Muscle of leg (tissue), 16 donors: ENCODE measurements at places on chromosomes 1 and 21. TPM values are rescaled to one million over a fixed set of nuclear protein-coding genes. Genes with fewer than 3 reads are reported as not detected.
A peak's percentile ranks its signal among the peaks of the same experiment; 100 is the strongest.

TOMM40L gene
- 9.3 TPM for total RNA-seq

ZNF684 gene
- total RNA-seq = 6.0 TPM

PCBP3 gene
- 0.93 TPM for total RNA-seq

FNDC5 gene
- 155 TPM for total RNA-seq

CATSPER4 gene
- total RNA-seq = not detected

TTC39A gene
- 4.8 TPM for total RNA-seq

ELAPOR1 gene
- total RNA-seq = 0.27 TPM

CA6 gene
- total RNA-seq = not detected

CYP4B1 gene
- not detected for total RNA-seq

OR2G2 gene
- total RNA-seq = not detected

- no peaks in the 10 kb centered on the region for H3K4me1 ChIP-seq
- DNase-seq = no peak
- no peaks in the 10 kb centered on the region for H3K36me3 ChIP-seq
- no peaks in the 10 kb centered on the region for H3K27me3 ChIP-seq
- no peak overlapping the region for H3K4me3 ChIP-seq
These were observed 99.3 kb downstream of the NPHS2 start for GRCh38 chr1:179476484-179476883.

DNA sequence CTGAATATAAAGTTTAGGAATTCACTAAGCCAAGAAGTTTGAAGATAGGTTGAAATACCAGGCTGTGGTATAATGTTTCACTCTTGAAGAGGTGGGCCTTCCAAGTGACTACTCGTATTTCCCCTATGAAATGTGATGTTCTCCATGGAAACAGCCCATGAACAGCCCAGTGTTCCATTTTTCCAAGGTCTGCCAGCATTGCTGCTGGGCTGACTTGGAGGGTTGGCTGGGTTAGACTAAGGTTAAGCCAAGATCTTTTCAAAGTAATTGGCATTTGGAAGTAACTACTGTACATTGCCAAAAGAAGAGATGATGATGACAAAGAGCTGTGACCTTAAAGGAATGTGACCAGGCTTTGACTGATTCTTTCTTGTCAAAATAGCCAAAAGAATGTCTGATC, 73.8 kb downstream of the RPE65 start:
- no peak for DNase-seq
- no peaks in the 10 kb centered on the region for H3K36me3 ChIP-seq
- H3K4me1 ChIP-seq = no peaks in the 10 kb centered on the region
- H3K27ac ChIP-seq = no peak overlapping the region
- H3K4me3 ChIP-seq = no peak overlapping the region
- H3K27me3 ChIP-seq = no peaks in the 10 kb centered on the region

GRCh38 chr1:12124693-12125421, 41.9 kb upstream of the TNFRSF1B start:
- peak; percentile 79 for DNase-seq
- no peaks in the 10 kb centered on the region for H3K36me3 ChIP-seq
- no peak overlapping the region for H3K4me3 ChIP-seq
- H3K27ac ChIP-seq = no peak overlapping the region
- peaks cover 8% of the 10 kb centered on the region for H3K4me1 ChIP-seq

DNA sequence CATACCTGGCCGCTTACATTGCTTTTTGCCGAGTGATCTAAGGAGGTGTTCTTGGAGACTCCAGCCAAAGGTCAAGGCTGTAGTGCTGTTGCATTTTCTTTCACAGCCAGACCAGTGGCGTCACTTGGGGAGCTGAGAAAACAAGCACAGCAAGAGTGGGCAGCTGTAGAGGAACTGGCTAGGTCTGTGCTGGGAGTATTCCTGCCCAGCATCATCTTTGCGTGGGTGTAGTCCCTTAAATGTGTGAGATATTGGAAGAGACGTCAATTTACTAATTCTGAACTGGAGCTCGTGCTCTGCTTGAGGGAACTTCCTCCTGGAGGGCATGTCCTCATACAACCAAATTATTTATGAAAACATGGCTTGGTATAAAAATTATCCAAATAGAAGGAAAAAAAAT, 10.2 kb downstream of the UBIAD1 start:
- no peak overlapping the region for H3K4me3 ChIP-seq
- H3K36me3 ChIP-seq = peaks cover 41% of the 10 kb centered on the region
- no peak overlapping the region for H3K27ac ChIP-seq

DNA sequence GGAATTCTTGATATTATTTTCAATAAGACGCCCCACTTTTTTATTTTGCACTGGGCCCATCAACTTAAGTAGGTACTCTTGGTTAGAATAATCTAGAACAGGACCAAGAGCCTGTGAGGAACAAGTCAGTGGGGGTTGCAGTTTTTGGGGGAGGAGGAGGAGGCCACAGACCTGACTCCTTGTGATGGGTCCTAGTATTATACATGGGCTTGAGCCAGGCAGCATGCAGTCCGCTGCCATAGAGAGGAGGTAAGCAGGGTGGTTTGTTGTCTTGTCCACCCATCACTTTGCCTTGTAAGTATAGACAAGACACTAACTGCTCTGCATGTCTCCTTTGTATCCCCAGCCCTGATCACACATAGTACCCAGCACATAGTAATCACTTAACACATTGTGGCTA, 24.5 kb downstream of the ROR1 start:
- no peak overlapping the region for H3K4me3 ChIP-seq
- no peaks in the 10 kb centered on the region for H3K4me1 ChIP-seq
- H3K36me3 ChIP-seq = no peaks in the 10 kb centered on the region
- no peak overlapping the region for H3K27ac ChIP-seq
- H3K27me3 ChIP-seq = no peaks in the 10 kb centered on the region

GRCh38 chr1:28323720-28324119, 5.1 kb upstream of the MED18 start:
- H3K27ac ChIP-seq = no peak overlapping the region
- peaks cover 5% of the 10 kb centered on the region for H3K4me1 ChIP-seq
- no peak for DNase-seq
- no peaks in the 10 kb centered on the region for H3K36me3 ChIP-seq
- H3K27me3 ChIP-seq = no peaks in the 10 kb centered on the region
- no peak overlapping the region for H3K4me3 ChIP-seq

GRCh38 chr1:30732277-30732996, 9.1 kb upstream of the MATN1 start:
- no peak overlapping the region for H3K4me3 ChIP-seq
- H3K36me3 ChIP-seq = no peaks in the 10 kb centered on the region
- DNase-seq = no peak
- peaks cover 27% of the 10 kb centered on the region for H3K4me1 ChIP-seq
- no peaks in the 10 kb centered on the region for H3K27me3 ChIP-seq
